Renal cortex interstitium (tissue), 15 donors: ENCODE measurements at places on chromosomes 7 and 10. TPM values are rescaled to one million over a fixed set of nuclear protein-coding genes. Genes with fewer than 3 reads are reported as not detected.

Gene METTL27
- polyA plus RNA-seq, result 3.5 TPM

Gene GRID2IP
- 0.42 TPM for polyA plus RNA-seq

Gene SFRP5
- polyA plus RNA-seq, result 0.11 TPM

Gene SKIDA1
- polyA plus RNA-seq, result 11.9 TPM

GRCh38 chr7:16531707-16532106 is 5.1 kb downstream of the LRRC72 start:
- no peak for DNase-seq

DNA sequence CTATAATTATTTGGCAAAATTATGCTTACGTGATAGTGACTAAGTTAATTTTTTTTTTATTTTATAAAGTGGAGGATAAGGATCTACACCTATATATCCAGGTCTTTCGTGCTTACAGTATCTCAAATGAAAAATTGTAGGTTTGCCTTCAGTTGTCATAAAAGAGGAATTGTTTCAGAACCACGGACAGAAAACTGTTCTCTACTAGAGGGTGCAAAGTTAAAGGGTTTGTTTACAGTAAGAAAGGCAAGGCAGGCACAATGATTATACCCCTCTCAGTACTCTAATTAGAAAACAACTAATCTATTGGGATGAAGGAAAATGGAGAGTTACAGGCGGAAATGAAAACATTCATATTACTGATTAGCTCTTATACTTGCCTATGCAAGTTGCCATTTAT is 1.5 kb downstream of the PCLO start:
- DNase-seq, result no peak

GRCh38 chr7:95904099-95904498 is 131.7 kb downstream of the DYNC1I1 start:
- DNase-seq, result no peak

- no peak for DNase-seq
These were observed 136.2 kb upstream of the CTBP2 start for GRCh38 chr10:125296598-125296997.

DNA sequence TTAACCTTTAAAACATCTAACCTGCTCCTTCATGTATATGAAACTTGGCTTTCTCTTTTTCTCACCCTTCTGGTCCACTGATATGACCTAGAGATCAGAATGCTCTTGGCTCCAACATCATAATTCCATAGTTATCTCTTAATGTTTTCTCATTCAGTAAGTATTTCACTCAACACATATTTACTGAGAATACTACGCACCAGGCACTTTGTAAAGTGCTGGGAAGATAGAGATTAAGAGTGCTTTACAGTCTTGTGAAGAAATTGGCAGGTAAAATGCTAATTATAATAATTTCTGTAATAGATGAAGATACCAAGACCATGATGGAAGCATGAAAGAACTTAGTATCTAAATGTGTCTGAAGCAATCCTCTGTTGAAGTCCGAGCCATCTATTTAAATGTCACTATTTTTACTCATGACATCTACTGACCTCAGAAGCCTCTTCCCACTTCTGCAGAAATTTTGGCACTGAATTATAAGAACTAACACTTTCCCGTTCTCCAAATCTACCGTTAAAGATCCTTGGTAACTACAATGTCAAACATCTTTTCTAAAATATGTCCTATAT is 116.2 kb downstream of the HBP1 start:
- DNase-seq, result no peak

GRCh38 chr7:4794591-4795350 is 19.3 kb downstream of the AP5Z1 start:
- DNase-seq, result no peak

DNA sequence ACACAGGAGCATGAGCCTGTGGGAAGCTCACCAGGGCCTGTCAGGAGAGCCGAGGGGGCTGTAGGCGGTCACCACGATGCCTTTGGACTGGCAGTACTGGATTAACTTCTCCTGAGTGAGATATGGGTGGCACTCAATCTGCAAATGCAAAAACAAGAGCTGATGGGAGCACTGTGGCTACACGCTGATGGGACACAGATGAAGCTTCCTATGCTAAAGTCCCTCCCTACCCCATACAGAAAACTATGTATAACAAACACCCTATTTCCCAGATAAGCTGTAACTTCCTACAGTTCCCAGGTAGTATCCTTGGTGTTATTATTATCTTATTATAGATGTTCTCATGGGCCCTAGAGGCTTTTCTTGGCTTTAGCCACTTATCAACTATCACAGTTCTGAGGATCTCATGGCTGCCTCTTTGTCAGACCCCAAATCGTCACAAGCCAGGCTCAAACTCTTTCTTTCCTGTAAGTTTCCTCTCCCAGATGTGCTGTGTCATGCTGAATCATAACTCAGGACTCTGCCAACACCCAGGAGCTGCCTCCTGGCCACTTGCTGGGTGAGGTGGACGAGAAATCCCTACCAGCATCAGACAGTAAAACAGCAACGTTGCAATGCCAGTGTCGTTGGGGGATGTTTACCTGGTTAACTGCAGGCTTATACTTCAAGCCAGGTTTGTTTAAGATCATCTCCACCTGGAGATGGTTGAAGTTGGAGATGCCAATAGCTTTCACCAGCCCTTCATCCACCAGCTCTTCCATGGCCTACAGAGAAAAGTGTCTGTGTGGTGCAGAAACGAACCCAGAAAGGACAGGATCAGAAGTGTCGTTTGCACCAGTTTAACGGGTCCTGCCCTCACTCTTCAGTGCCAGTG is 10.3 kb downstream of the AKR1B1 start:
- no peak for DNase-seq

- DNase-seq, result no peak
These were observed 82.2 kb downstream of the HIPK2 start for GRCh38 chr7:139695588-139695987.

DNA sequence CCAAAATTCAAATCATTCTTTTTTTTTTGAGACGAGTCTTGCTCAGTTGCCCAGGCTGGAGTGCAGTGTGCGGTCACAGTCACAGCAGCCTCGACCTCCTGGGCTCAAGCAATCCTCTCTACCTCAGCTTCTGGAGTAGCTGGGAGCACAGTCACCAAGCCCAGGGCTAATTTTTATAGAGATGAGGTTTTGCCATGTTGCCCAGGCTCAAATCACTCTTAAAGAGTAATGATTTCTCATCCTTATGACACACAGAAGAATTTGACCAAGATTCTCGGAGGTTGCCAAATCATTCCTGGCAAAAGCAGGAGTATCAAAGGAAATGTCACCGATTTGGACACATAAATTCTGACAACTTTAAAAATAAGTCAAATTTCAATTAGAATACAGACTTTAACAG is 39.1 kb downstream of the SIRT1 start:
- no peak for DNase-seq

- DNase-seq, result no peak
These were observed 3.4 kb upstream of the FAM24B start for GRCh38 chr10:122882766-122883165.

- no peak for DNase-seq
These were observed 252.8 kb downstream of the ELFN1 start for GRCh38 chr7:1922870-1923236.

DNA sequence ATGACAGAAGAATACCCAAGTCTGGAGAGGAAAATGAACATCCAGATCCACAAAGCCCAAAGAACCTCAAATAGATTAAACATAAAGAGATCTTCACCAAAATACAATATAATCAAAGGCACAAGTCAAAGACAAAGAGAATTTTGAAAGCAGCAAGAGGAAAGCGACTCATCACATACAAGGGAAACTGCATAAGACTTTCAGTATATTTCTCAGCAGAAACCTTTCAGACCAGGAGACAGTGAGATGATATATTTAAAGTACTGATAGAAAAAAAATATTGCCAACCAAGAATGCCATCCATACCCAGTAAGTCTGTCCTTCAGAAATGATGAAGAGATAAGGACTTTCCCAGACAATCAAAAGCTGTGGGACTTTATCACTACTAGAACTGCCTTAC is 81.5 kb upstream of the GALNT17 start:
- DNase-seq, result no peak

GRCh38 chr10:69838853-69839252 is 37.1 kb downstream of the COL13A1 start:
- DNase-seq, result no peak
